ENCODE measurements at places on chromosomes 7 and 10.

- no peak for DNase-seq
These were observed 2.8 kb downstream of the MMP21 start for GRCh38 chr10:125772864-125773180.

DNA sequence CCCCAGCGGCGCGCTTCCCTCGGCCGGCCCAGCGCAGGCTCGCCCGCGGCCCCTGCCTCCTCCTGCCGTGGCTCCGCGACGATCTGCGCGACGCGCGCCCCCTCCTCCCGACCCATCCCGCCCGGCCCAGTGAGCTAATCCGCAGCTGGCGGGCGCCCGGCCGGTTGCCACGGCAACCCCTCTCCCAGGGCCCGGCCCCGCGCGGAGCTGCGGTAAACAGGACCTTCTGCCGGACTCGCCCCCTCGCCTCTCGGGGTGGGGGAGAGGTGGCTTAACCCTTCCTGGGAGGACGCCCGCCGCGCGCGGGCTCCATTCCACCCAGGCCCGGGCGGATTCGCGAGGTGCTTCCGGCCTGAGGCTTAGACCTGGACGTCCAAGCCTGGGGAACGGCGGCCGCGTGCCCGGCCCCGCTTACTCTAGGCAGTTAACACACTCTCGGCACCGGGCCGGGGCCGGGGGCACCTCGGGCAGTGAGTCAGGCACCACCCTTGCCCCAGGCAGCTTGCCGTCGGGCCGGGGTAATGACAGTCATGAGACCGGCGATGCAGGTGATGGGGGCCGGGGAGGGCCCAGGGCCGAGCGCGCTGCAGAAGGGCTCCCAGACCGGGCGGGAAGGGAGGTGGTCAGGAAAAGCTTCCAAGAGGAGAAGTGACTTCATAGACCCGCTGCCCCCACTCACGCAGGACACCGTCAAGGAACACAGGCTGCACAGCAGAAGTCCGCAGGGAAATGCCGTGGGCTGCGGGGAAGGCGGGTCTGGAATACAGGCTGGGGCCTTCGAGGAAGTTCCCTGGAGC lies at the start of gene DENND2A:
Gene DENND2A (minus strand): TSS at position 87 of the 797 bp plus-strand sequence. CDS start 38,416 bp downstream, outside the sequence.
- no peak for DNase-seq

- no peak for DNase-seq
These were observed at the start of gene MACROH2A2 for GRCh38 chr10:70052462-70053217. Gene MACROH2A2, plus strand, starts transcription at chr10:70052846. Its CDS starts 22,813 bp downstream, at chr10:70075659.

- DNase-seq = no peak
These were observed 56.0 kb downstream of the NDUFB2 start for GRCh38 chr7:140752533-140752932.

- no peak for DNase-seq
These were observed 82.3 kb downstream of the LRGUK start for GRCh38 chr7:134209322-134210015.

DNA sequence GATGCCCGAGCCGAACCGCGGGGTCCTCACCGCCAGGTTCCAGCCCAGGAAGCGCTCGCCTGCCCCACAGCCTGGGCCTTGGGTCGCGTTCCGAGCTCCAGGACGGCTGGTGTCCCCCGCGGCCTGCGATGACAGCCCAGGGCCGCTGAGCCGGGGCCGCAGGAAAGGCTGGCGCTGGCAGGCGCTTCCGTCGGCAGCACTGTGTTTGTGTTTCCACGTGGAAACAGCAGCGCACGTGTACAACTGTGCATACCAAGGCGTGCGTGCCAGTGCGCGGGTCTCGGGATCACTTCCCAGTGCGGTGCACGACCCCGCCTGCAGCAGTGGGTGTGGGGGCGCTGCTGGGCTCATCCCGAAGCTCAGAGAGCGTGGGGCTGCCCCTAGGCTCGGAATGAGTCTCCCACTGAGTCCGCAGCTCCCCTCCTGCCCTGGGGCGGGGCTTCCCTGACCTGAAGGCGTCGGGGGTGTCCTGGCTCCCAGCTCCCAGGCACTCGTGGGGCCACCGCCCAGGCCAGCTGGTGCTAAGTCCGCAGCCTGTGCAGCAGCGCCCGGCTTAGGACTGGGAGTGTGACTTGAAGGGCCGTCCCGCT lies 17.2 kb downstream of the AP5Z1 start:
- DNase-seq = no peak

DNA sequence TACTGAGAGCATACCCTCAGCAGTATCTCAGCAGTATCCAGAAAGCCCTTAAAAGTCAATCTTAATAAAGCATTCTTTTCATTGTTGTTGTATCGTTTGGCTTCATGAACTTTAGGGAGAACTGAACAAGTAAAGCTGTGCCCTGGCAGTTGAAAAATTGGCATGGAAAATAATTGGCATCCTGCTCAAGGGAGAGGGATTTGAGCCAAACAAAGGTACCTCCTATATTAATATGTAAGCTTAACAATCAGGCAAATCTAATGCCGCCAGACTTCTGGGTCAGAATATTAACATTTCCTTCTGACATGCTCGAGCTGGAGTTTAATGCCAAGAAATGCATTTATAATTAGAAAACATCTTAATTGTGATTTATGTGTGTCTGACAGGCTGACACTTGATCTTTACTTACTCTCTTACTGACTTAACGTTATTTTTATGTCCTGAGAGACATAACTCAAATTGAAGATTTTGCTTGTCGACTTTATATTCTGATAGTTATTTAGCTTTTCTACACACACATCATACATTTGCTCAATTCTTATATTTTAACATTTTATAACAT lies 42.1 kb upstream of the PCDH15 start:
- no peak for DNase-seq

DNA sequence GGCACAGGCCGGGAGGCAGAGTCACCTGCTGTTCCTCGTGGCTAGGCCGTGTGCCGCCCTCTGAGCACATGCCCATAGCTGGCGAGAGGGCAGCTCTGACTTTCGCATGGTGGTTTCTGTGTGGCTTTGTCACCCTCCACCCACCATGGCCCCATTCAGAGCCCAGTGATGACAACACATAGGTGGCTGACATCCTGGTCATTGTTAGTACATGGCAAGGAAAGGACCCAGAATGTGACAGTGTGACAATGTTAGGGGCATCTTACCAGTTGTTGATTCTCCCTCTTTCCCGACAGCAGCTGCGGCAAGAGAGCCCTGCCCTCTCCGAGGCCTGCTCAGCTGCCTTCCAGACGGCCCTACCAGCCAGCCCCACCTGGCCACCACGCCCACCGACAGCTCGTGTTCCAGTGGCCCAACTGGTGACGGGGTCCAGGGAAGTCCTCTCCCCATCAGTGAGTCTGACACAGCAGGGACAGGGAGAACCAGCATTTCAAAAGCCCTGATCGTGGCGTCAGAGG lies 52.2 kb downstream of the ZNF467 start:
- no peak for DNase-seq

DNA sequence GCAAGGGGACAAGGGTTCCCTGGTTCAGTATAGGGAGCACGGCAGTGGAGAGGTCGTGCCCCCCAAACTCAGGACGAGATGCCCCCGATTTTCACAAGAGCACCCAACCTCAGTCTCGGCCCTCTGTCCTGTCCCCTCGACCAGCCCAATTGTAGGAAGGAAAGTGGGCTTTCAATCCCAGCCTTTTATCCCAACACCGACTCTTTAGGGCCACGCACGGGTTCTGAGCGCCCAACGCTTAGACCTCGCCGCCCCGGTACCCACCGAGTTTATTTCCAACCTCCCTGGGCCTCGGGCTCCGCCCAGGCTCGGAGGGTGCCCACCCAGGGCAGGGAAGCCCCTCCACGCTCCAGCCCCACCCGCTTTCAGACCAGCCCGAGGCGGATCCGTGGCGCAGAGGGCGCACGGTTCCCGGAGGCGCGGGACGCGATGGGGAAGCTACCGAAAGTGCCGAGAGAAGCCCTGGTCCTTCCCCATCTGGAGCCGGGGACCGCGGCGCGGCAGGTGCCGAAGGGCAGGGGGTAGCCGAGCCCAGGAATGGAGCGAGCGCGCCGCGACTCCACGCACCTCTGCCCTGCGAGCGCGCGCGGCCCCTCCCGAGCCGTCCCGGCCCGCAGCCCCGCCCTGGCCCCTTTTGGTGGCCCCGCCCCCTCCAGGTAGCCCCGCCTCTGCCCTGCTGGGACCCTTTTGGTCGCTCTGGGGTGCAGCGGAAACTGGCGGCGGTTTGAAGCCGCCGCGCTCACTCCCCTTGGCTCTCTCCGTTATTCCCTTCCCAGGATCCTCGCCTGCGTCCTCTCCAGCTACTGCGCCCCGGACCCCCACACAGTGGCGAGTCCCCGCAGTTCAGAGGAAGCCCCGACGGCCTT lies 20.4 kb downstream of the GRID2IP start:
- no peak for DNase-seq

GRCh38 chr7:56188376-56188775 lies 72.2 kb upstream of the NUPR2 start:
- DNase-seq = no peak

GRCh38 chr10:93113042-93113441 lies 39.3 kb downstream of the CYP26A1 start:
- no peak for DNase-seq

DNA sequence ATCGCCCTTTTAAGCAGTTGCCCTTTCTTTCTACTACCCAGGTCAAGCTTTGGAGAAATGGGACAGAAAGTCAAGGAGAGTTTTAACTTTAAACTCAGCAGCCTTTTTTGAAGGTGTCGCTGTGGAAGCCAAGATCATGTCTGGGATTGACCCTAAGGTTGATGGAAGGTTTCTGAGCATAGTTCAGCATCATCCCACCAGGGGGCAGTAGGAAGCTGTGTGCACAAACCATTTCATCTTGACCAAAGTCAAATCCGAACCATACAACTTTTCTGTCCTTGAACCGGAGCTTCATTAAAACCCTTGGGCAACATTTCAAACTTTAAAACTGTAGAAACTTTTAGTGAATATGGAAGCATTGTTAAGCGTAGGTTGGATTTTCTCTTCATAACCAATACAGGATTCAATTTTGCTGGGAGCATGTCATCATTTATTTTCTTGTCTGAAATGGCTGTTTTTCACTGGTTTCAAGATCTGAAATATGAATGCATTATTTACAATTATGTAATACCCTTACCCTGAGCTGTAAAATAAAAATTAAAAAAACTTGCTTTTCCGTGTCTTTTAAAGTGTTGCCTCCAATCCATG lies 214.4 kb upstream of the KIAA1217 start:
- no peak for DNase-seq

DNA sequence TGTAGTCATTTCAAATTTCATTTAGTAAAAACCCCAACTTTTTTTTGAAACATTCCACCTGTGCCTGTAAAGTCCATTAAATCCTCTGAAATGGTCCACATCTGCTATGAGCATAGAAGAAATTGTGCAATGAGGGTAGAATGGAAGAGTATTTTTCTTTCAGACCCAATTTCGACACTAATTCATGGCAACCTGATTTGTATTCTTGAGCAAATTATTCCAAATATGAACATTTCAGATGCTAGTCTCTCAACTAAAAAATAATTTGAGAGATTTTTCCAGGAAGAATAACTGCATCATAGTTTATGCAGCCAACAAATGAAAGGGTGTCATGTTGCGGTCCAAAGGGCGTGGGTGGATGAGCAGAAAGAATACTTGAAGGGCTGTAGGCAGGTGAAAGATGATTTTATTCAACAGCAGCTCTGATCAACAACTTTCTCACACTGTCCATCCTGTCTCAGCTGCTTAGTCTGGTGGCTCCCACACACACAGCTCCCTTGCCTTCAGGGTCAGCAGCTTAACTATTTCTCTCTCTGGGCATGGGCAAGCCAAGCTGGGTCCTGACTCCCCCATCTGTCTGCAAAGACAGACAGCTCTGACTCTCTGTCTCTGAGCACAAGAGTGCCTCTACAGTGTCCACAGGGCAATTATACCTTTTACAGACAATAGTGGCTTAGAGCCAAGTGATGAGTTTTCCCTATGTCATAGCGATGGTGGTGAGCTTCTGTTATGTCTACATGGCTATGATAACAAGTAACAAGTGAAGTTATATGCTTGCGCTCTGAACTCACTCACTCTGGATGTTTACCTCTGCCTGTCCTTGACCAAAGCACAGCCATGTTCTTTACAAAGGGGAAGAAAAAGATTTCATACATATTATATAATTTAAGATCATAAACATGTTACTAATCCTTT lies 11.5 kb downstream of the STEAP2 start:
- DNase-seq = no peak

DNA sequence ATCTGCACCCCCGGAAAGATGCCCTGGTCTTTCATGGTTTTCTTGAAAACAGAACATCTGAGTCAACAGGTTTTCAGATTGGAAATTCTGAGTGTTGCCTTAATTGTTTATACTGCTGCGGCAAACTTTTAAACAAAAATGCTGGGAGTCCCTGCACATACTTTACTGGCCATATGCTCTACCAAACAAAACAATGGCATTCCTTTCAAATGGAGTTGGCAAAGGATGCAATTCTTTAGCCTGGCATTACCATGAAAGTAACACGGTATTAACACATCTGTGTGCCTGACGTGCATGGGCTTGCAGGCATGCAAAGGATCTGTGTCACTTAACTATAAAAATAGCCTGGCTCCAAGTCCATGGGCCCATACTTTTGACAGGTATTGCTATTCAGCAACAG lies 4.2 kb downstream of the INHBA start:
- no peak for DNase-seq

DNA sequence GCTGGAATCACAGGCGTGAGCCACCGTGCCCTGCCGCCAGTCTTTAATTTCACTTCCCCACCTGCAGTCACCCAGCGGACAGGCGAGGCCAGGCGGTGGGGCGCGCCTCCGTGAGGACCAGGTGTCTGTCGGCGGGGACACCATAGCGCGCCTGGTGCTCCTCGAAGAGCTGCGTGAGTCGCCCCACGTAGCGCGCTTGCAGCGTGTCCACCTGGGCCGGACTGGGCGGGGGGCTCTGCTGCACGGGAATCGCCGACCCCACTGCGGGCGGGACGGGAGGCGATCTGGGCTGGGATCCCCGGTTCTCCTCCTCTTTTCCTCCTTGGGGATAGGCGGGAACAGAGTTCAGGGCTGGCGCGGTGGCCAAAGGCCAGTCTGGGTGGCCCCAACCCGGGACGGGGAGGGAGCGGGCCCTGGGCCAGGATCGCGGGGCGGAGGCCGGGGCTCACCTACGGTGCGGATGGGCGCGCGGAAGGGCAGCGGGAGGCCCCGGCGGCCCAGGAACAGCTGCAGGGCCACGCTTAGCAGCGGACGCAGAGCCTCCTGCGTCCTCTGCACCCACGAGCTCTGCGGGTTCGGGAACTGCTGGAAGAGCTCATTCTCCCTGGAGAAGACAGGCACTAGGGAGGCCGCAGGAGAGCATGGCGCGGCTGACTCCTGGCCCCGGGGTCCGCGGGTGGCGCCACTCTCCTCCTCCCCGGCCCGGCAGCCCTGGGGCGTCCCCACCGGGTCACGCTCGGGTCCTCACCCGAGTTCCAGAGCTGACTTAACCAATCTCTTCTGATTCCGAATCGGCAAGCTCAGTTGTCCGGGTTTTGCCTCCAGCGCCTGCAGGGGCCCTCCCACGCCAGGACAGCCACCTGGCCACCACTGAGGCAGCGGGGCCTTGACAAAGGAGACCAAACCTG lies 1.1 kb upstream of the MOGAT3 start:
- DNase-seq = no peak

- DNase-seq = no peak
These were observed 86.2 kb upstream of the DYNC1I1 start for GRCh38 chr7:95686109-95686508.

GRCh38 chr7:4523873-4524272 lies 158.2 kb upstream of the FOXK1 start:
- no peak for DNase-seq

DNA sequence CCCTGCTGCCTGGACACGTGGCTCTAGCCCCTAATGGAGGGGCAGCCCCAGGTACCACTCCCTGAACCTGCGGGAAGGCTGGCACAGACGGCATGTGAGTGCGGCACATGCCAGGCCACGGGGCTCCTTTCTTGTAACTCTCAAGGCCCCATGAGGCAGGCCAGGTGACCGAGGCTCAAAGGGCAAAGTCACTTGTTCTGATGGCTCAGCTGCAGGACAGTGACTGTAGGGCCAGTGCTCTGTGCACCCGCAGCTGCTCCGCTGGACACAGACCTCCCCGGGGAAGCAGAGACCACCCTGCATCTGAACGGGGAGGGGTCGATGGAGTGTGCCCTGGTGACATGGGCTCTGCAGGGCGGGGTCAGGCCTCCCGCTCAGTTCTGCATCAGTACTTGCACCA lies 55.3 kb downstream of the PTPRE start:
- no peak for DNase-seq

Measured in vagina (tissue), 2 donors.